ENCODE measurements at places on chromosomes 7 and 10.

- no peak for DNase-seq
Measured at GRCh38 chr7:70044981-70045380, 446.7 kb downstream of the AUTS2 start.

- DNase-seq = no peak
Measured at GRCh38 chr7:146635205-146636032, 518.8 kb downstream of the CNTNAP2 start.

DNA sequence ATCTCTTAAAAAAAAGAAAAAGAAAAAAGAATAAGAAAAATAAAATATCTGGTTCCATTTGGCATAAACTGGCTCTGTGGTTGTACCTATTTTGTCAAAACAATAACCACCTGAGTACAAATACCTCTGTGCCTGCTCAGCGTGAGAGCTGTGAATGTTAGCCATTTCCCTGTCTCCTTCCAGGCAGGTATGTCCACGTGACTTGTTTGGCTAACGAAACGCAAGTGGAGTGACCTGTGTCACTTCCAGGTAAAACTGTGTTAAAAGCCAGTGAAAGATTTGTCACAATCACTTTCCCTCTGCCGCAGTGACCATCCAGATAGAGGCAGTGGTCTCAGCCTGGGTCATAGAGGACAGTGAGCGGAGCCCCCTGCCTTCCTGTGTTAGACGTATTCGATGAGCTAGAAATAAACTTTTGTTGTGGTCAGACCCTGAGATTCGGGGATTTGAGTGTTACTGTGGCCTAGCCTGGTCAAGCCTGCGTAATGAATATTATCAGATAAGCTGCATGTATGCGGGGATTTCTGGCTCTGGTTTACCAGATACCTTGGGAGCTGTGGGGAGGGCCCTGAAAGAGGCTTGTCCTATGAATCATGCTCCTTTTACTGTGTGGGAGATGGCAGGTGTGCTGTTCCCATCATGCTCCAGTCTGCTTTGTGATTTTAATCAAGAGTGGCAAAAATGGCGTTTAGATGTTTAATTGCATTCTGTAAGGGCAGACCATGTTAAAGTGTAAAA, 3.8 kb downstream of the PTER start:
- DNase-seq = no peak

DNA sequence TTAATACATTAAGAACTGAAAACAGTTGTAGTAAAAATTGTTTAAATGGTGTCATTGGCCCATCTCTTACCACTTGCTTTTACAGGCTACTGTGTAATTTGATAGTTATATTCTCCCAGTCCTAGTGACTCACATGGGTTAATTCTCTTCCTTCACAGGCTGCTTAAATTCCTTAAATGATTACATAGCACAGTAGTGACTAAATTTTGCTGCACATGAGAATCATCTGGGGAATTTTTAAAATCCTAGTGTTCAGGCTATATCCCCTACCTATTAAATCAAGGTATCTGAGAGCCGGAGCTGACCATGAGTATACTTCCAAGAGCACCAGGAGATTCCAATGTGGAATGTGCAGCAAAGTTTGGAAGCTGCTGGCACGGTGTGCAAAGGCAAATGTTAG, 45.3 kb upstream of the ZNF800 start:
- no peak for DNase-seq

DNA sequence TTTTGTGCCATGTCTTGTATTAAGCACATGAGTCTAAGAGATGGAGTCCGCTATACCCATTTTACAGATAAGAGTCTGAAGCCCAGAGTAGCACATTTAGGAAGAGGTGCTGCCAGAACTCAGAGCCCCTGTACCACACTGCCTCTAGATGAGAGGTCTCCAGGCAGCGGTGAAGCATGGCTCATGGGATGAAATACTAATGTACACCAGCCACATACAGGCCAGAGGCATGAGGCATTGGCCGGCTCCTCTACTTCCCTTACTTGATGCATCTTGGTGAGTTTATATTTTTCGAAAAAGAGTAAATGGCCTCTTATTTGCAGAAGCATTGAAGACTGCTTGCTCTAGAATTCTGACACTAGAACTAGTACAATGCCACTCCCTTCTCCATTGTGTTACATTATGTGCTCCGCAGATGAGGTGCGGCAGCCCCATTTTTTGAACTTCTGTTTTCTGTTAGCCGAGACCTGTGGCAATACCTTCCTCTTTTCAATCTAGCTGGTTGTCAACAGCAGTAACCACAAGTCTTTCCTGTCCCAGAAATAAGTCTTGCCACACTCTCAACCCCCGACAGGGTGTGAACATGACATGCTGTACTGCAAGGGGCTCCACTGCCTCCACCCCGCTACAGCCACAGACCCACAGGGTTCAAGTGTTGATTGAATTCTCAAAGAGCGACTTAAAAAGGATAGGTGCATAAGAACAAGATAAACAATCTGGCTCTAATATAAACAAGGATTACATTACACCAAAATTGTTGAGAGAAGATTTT, 145.3 kb downstream of the CELF2 start:
- no peak for DNase-seq

- DNase-seq = no peak
Measured at GRCh38 chr10:94443549-94443948, 41.2 kb downstream of the TBC1D12 start.

DNA sequence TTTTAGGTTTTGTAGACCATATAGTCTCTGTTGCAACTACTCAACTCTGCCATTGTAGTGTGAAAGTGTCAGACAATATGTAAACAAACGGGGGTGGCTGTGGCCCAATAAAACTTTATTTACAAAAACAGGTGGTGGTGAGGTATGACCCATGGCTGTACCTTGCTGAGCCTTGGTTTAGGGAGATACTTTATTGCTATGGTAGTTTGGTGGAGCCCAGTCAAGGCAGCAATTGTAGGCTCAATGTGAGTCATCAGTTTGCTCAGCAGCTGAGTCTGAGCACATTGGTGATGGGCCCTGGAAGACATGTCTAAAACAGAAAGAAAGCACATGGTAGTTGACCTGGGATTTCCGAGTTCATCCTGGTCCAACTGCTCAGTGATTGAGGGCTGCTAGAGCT, 242.5 kb downstream of the REEP3 start:
- no peak for DNase-seq

DNA sequence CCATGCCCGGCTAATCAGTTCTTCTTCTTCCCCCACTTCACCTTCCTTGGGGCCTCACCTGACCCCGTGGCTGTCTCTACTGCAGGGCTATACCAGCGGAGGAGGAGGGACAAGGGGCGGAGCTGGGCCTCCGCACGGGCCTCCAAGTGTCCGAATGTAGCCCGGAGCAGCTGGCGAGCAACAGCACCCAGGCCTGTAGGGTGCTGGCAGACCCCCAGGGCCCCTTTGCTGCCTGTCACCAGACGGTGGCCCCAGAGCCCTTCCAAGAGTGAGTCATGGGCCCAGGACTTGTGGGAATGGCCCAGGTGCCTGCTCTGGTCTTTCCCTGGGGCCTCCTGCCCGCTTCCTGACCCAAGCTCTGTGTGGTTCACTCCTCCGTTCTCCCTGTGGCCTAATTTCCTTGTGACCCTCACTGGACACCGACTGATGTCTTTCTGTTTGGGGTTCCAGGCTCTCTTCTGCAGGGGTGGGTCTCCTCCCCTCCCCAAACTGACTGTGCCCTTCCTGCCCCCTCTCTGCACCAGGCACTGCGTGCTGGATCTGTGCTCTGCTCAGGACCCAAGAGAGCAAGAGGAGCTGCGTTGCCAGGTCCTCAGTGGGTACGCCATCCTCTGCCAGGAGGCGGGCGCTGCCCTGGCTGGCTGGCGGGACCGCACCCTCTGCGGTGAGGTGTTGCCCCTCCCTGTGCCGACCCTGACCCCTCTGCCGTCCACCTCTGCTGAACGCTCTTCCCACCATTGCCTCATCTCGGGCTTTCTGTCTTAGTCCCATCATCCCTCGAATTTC, 35.2 kb downstream of the EPHB4 start:
- no peak for DNase-seq

DNA sequence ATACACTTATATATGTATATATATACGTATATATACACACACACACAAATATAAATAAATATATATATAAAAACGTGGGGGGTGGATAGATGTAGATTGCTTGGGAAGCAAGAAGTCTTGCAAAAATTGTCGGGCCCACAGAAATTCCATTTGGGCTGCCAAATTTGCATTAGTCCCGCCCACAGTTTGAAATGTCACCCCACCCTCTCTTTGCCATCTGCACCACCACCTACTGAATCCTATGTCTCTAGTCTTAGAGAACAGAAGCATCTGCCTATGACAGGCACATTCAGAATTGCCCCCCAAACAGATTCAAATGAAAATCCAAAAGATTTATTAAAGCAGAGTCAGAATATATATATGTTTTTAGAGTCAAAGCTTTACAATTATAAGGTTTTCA, 25.6 kb upstream of the CACNA2D1 start:
- no peak for DNase-seq

GRCh38 chr10:72389014-72389413, 34.3 kb upstream of the DNAJB12 start:
- DNase-seq = no peak

GRCh38 chr7:140439359-140439758, 35.5 kb downstream of the RAB19 start:
- no peak for DNase-seq

DNA sequence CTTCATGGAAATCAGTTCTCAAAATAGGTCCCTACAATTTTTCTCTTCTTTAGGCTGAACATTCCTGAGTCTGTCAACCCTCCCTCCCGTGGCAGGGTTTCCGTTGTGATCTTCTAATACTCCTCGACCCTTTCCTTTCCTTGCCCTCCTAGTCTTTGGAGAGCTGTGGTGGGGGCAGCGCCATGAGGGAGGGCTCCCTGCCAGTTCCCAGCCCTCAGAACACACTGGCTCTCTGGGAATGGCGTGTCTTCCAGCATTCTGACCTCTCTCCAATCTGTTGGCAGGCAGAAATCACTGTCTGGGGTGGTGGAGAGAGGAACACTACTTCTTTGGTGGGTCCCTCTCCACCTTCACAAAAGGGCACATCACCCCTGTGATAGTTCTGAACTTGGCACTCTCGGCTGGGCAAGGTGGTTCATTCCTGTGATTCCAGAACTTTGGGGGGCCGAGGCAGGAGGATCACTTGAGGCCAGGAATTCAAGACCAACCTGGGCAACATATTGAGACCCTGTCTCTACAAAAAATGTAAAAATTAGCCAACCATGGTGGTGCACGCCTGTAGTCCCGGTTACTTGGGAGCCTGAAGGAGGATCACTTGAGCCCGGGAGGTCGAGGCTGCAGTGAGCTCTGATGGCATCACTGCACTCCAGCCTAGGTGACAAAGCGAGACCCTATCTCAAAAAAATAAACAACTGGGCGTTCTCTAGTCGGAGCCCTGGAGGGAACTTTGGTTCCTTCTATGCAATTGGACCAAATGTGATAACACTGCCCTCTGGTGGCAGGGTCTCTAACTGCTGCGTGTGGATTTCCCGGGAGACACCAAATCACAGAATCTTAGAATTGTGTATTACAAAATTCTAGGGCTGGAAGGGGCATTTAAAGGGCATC, 13.1 kb upstream of the ARPC1A start:
- peak; percentile 65 for DNase-seq

- no peak for DNase-seq
Measured at GRCh38 chr7:20929199-20929598, 142.5 kb upstream of the SP8 start.

GRCh38 chr7:78226059-78226719, 427.6 kb downstream of the PHTF2 start:
- no peak for DNase-seq

GRCh38 chr7:40231796-40232195, 97.0 kb downstream of the SUGCT start:
- no peak for DNase-seq

- DNase-seq = peak; percentile 32
Measured at GRCh38 chr10:11713186-11713743, 28.9 kb upstream of the ECHDC3 start.

GRCh38 chr10:86361156-86362128, 5.2 kb downstream of the GRID1 start:
- no peak for DNase-seq

GRCh38 chr7:141928146-141928844, 12.1 kb downstream of the OR9A4 start:
- DNase-seq = no peak

DNA sequence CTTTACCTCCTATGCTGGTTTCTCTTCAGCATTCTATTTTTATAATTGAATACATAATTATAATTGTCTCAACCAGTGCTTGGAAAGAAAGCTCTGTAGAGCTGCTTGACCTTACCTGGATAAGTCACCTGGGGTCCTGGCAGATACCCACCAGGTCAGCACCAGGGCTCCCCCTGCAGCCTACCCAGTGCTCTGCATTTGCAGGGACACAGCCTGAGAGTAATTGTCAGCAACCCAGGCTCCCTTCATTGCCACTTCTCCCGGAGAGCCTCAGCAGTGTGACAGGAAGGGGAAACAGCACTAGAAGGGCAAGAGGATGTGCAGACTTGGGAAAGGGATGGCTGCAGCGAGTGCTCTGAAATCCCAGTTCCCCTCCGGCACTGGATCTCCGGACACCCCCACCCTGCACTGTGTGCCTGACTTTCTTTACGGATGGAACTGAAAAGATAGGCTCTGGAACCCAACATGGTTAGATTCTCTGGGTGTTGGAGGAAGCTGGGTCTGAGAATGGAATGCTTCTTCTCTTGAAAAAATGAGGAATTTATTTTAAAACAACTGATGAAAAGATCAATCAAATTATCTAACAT, 11.4 kb upstream of the PAX4 start:
- DNase-seq = no peak

DNA sequence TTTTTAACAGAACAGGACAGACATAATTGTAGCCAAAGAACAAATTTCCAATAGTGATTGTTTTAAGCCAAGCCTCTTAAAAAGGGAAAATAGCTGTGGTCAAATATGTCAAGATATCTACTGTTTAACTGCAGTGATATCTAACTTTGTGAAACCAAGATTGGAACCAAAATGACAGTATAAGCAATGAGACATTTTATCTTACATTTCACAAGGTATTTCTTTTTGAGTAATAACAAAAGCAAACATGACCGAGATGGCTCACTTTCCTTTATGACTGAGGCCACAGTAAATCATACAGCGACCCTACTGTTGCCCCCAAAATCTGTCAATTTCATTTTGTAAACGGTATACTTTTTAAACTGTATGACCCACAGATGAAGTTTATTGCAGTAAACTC, 215.8 kb downstream of the MLLT10 start:
- no peak for DNase-seq
